Dermis blood vessel endothelial cell (primary cell): ENCODE measurements at places on chromosomes 4 and X. TPM values are rescaled to one million over a fixed set of nuclear protein-coding genes. Genes with fewer than 3 reads are reported as not detected.

The HHIP gene
- total RNA-seq: 37.1 and 191 TPM in 2 replicates

The MXRA5 gene
- total RNA-seq: under 0.01 TPM in 2 replicates

The C4orf51 gene
- total RNA-seq: not detected in 2 replicates

The CSN1S1 gene
- 0.09 TPM in 1 of 2 replicates, not detected in the other for total RNA-seq

- no peak for DNase-seq
These were observed 8.7 kb upstream of the TEX13A start for GRCh38 chrX:105229146-105229545.

DNA sequence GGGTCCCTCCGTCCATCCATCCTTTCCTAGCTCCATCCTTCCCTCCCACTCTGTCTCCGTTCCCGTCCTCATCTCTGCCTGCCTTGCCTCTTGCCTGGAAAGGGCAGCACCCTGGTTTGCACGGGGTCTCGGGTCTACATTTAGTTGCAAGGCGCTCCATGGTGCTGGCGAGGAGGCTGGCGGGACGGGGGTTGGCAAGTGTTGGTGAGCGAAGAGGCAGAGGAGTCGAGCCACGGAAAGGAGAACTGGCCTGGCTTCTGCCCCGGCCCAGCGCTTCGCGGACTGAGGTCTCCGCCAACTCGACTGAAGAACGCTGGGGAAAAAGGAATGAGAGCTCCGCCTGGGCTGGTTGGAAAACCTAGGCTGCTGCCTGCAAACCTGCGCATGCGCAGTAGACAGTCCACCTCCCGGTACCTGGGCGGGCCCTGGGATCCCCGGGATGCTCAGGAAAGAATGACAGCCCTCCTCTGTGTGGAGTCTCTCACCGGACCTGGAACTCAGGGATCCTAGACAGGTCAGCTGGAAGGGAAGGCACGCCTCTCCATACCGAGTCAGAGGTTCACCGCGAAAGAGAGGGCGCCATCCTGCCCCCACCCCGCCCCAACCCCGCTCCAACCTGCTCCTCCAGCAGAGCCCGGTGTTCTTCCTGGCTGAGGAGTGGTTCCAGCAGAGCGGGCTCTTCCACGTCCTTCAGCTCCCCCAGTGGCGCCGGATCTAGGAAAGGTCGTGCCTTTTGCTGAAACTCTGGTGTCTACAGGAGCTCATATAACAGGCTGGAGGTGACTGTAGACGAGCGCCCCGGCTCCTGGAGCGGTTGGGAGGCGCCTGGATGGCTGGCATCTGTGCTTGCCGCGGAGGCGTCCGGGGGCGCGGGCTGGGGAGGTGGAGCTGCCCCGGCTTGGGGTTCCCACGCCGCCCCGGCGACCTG, 6.0 kb downstream of the FRG2 start:
- DNase-seq: peak; percentile 17

GRCh38 chr4:126318376-126318775, 1003.6 kb downstream of the FAT4 start:
- DNase-seq: no peak

DNA sequence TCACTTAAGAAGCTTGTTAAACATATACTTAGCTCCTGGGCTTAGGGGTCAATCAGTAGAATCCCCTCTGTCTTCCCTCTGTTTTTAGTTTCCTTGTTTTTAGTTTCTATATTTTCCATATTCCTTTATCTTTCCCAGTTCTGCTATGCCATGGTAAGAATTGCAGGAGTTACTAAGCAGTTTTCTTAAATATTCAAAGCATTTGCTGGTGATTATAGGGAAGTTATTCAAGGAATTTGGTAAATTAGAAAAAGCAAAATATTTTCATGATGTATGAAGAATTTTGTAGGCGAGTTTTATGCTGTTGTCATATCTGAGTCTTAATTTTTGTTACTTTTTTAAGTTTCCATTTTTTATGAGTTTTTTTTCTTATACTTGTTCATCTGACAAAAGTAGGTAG, 91.6 kb upstream of the NUDT6 start:
- no peak for DNase-seq

- no peak for DNase-seq
These were observed 4.4 kb downstream of the ADGRL3 start for GRCh38 chr4:61204353-61205060.

DNA sequence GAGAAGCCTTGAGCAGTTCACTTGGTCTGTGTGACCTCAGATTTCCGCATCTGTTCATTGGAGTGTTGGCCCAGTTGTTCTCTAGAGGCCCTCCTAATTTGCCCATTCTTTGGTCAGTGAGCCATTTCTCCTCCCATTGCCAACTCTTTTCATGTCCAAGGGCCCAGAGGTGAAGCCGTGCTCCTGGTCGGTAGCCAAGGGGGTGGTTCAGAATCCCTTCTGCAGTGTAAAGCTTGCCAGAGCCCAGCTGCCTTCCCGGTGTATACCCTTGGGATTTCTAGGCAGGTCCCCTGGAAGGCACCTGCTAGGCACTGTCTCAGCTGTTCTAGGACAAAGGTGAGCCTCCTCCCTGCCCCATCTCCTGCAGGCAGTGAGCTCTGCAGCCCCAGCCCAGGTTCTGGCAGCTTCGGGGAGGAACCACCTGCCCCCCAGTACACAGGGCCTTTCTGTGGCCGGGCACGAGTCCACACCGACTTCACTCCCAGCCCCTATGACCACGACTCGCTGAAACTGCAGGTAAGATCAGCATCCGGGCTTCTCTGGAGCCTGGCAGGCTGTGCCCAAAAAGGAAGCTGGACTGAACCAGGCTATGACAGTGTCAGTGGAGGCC, 12.3 kb downstream of the SASH3 start:
- DNase-seq: no peak
